Activated CD4-positive, alpha-beta T cell treated with anti-CD3 and anti-CD28 coated beads, Interleukin-10, Interleukin-2, amounts not matched to agents 100 ng/mL and 50 ng/mL, durations not matched to agents 16 hours and 8 hours (primary cell): ENCODE measurements at places on chromosomes 7 and 10.

GRCh38 chr7:95493247-95493646 is 7.5 kb downstream of the ASB4 start:
- no peak for DNase-seq

GRCh38 chr7:123995617-123996326 is 37.1 kb downstream of the TMEM229A start:
- no peak for DNase-seq

- no peak for DNase-seq
Measured at GRCh38 chr7:139989366-139990141, 73.2 kb downstream of the PARP12 start.

DNA sequence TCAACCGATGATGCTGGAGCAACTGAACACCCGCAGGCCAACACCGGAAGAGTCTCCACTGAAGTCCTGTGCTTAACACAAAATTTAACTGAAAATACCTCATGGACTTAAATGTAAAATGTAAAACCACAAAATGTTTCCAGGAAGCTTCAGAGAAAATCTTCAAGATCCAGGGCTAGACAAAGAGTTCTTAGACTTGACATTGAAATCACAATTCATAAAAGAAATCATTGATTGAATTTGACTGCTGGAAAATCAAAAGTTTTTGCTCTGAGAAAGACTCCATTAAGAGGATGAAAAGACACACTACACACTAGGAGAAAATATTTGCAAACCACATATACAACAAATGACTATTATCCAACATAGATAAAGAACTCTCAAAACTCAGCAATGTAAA is 234.7 kb upstream of the PPP2R2D start:
- no peak for DNase-seq

- no peak for DNase-seq
Measured at GRCh38 chr10:12377658-12378290, 28.4 kb downstream of the CAMK1D start.

- no peak for DNase-seq
Measured at GRCh38 chr10:71878327-71879034, 27.4 kb upstream of the PSAP start.

DNA sequence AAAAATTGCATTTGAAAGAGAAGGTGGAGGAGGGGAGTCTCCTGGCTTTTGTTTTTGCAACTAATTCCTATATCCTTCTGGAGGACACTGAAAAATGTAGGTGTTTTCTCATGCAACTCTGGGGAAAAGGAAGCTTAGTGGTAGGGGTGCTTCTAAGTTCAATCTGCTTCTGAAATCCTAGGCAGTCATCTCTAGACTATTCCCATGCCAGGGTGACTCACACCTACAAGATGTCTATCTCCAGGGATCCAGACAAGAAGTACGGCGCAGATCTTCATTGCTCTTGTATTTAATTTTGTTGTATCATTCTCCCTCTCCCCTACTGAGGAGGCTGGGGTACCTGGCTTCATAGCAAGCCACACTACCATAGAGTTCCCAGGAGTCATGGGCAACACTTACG is 258.8 kb downstream of the PHF14 start:
- no peak for DNase-seq

- no peak for DNase-seq
Measured at GRCh38 chr10:113498997-113499396, 53.9 kb upstream of the HABP2 start.

DNA sequence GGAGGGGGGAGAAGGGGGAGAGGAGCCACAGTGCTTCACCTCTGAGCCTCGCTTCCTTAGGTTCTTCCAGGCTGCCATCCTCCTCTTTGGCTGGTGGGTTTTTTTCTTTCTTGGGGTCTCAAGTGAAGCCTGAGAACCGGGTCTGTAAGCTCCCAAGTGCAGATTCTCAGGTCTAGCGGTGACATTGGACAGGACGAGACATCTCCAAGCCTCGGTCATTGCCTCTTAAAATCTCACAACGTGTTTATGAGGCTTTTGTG is 817 bp upstream of the IL15RA start:
- DNase-seq = no peak
